ENCODE measurements at places on chromosomes 7 and 10. TPM values are rescaled to one million over a fixed set of nuclear protein-coding genes. Genes with fewer than 3 reads are reported as not detected.

DNA sequence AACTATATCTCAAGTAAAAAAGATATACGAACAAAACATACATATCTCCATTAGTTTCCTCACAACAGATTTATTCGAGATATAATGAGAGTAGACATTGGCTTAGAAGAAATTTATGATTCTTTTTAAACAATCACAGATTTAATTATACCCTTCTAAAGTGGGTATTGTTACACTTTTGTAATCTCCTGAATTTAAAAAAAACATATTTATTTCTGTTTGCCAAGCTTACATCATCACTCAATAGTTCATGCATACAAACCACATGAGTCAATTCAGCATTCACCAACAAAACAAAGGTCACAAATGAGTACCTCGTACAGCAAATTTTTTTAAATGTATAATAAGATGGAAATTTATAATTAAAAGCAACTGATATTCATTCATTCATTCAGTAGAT lies 17.6 kb downstream of the LRRN3 start:
- DNase-seq = no peak

DNA sequence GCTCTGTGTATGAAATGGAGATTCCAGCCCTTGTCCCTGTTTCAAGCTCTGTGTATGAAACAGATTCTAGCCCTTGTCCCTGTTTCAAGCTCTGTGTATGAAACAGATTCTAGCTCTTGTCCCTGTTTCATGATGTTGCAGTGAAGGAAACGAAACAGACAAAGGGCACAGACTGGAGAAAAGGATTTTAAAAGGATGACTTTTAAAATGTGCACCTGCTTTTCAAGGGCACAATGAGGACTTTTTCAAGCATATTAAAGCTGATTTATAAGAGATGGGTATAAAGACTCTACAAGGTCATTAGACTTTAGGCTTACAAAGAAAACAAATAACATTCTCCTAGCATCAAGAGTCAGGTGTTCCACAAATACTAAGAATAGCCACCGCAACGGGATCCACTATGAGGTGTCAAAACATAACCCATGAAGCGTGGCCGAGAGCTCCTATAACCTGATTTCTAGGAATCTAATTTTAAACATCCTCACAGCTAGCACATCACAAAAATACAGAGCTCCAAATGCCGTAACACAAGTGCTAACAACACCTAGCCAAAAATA lies 29.0 kb downstream of the DIP2C start:
- DNase-seq = no peak

- no peak for DNase-seq
These were observed 7.7 kb upstream of the TRA2A start for GRCh38 chr7:23539494-23539907.

GRCh38 chr10:77350711-77351119 lies 286.9 kb downstream of the KCNMA1 start:
- peak; percentile 94 for DNase-seq

The ADAM22 gene
- total RNA-seq = 0.36 TPM

Data from osteoblast (primary cell).